Activated T-cell treated with anti-CD3 and anti-CD28 coated beads for 4 hours (primary cell): ENCODE measurements at places on chromosomes 13 and 19.

DNA sequence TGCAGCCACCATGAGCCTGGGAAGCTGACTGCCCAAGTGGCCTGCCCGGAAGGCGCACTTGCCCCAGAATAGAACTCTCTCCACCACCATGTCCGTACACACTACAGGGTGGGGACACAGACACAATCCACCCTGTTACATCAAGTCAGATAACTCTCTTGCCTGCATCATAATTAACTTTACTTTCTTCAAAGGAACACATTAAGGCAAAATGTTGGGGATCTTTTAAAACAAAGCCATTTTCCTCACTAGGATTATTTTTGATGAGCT, 23.3 kb upstream of the VSTM2B start:
- DNase-seq, result no peak

GRCh38 chr13:37613236-37613635, 14.7 kb upstream of the POSTN start:
- no peak for DNase-seq

- DNase-seq, result no peak
Observed at GRCh38 chr13:102721800-102722231, 27.0 kb upstream of the METTL21C start.

DNA sequence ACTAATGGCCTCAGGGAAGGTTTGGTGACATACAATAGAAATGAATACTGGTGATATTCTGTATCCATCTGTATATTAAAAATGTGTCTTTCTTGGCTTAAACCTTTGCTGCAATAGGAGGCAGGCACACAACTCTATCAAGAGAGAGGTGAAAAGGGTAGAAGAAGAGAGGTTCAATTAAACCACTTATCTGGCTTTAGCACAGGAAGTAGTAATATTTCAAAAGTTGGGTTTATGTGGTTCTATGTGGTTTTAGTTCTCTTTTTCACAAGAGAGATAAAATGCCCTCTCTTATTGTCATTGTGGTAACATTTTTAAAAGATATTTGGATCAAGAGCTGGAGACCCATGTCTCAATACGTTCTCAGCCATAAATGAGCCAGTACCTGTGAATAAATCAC, 146.2 kb upstream of the FNDC3A start:
- no peak for DNase-seq
